ENCODE measurements at places on chromosomes 3 and 15.

DNA sequence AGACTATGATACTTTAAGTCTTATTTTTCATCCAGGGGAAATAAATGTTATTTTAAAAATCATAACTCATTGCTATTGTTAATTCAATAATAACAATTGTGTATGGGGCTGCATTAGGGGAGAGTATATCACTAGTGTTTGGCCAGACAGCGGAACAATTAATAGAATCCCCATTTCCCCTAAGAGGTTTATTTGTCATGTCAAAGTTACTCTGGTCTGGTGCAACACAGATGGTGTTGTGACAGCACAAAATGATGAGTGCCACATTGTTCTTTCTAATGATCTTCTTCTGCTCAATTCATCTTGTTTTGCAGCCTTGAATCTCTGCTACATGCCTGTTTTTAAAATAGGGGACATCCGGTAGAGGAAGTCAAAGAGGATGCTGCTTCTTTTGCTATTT, 351.6 kb downstream of the NSUN3 start:
- no peak for DNase-seq

DNA sequence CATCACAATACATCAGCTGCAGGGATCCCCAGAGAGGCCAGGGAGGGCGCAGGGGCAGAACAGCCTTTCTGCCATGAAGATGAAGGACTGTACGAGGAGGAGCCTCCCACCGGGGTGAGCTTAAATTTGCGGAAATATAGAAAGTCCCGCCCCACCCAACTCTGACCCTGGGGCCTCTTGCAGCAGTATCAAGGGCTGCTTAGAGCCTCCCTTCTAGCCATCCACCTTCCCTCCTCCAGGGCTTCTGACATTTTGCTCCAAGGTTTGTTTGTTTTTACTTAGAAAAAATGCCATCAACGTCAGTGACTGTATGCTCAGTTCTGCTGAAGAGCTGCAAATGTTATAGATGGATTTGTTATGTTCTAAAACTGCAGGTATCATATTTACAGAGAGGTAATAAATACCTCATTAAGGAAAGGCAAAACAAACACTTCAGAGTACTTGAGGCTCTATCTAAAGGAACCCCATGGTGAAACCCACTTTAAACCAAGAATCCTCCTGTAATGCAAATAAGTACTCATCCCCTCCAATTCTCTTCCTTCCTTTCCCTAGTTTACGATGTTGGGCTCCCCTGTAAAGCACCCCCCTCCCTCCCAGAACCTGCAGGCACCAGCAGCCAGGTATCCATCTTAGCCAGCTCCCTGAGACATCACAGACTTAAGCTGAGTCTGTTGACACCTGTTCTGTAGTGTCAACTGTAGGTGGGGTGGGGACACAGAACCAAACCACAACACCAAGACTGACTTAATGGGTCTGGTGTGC, 30.5 kb downstream of the RFTN1 start:
- DNase-seq = no peak

GRCh38 chr3:44501971-44502370, 24.5 kb upstream of the ZNF445 start:
- DNase-seq = no peak

- DNase-seq = no peak
Measured at GRCh38 chr3:149781211-149781610, 11.1 kb downstream of the ANKUB1 start.

DNA sequence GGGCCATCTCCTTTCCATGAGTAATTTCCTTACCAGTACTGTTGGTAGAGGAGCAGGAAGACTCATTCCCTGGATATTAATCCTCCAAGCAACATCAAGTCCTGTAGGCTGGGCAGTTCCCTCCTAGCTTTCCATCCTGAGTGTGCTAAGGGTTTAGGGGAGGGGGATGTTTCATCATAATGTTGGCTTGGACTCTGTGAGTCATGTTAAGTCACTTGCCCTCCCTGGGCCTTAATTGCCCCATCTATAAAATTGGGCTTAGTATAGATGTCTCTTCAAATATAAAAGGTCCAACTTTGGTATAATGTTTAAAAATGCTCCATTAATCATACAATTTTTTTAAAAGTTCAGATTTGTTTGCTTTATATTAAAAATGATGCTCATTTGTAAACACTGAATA, 52.7 kb downstream of the TLE3 start:
- DNase-seq = no peak

GRCh38 chr3:189589179-189589569, 42.0 kb upstream of the TP63 start:
- DNase-seq = no peak

GRCh38 chr3:153291059-153291685, 129.1 kb downstream of the RAP2B start:
- DNase-seq = no peak

DNA sequence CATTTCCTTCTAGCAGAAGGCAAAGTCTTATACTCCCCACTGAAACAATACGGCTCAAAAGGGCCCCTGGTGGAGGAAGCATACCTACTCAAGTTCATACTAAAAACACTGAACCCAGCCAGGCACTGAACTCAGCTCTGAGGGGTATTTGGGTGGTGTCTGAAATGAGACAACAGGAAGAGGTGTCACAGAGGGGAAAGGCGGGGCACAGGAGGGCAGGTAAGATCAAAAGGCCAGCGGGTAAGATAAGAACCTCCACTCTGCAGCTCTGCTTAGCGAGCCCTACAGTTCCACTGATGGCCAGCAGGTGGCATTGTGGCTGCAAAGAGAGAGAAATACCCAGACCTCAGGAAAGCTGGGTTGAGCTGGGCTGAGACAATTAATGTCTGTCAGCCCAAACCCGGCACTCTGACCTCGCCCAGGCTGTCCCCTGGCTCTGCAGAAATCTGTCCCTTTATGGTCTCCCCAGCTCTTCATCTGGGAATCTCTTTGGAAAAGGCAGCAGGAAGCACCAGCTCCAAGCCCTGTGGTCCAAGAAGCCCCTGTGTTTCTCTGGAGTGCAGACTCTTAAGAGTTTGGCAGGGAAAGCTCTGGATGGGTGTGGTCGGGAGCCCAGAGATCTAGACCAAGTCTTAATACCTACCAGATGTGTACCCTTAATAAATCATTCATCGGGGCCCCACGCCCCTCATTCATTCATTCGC, 8.4 kb downstream of the MFGE8 start:
- DNase-seq = peak; percentile 77

- DNase-seq = no peak
Measured at GRCh38 chr15:75456710-75457109, 5.2 kb upstream of the SIN3A start.

- no peak for DNase-seq
Measured at GRCh38 chr3:10457560-10457959, 47.8 kb downstream of the ATP2B2 start.

- no peak for DNase-seq
Measured at GRCh38 chr3:194565597-194566190, 67.5 kb downstream of the TMEM44 start.

DNA sequence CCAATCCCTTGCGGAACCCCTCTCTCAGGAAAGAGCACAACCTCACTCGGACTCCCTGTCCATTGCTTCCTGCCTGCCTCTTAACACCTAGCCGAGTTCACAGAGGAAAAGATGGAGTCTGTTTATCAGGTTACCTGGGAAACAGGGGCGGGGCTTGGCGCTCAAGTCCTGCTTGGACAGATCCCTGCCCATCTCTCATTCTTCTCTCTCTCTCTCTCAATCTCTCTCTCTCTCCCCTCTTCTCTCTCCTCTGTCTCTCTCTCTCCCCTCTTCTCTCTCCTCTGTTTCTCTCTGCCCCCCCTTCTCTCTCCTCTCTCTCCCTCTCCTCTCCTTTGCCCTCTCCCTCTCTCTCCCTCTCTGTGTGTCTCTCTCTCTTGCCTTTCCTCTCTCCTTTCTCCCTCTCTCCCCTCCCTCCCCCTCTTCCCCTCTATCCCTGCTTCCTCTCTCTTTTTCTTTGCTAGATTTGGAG, at the start of gene EFHB:
EFHB (minus strand) TSS at position 120 of the 469 bp plus-strand sequence. CDS start 199 bp downstream, outside the sequence.
- no peak for DNase-seq

DNA sequence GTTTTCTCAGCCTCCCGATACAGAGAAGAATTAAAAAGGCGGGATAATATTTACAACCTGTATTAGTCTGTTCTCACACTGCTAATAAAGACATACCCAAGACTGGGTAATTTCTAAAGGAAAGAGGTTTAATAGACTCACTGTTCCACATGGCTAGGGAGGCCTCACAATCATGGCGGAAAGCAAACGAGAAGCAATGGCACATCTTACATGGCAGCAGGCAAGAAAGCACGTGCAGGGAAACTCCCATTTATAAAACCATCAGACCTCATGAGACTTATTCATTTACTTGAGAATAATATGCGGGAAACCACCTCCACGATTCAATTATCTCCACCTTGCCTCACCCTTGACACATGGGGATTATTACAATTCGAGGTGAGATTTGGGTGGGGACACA, 27.5 kb upstream of the RPL39L start:
- DNase-seq = no peak

GRCh38 chr3:54966979-54967378, 39.1 kb upstream of the LRTM1 start:
- no peak for DNase-seq

- no peak for DNase-seq
Measured at GRCh38 chr15:35678774-35679173, 132.8 kb upstream of the DPH6 start.

DNA sequence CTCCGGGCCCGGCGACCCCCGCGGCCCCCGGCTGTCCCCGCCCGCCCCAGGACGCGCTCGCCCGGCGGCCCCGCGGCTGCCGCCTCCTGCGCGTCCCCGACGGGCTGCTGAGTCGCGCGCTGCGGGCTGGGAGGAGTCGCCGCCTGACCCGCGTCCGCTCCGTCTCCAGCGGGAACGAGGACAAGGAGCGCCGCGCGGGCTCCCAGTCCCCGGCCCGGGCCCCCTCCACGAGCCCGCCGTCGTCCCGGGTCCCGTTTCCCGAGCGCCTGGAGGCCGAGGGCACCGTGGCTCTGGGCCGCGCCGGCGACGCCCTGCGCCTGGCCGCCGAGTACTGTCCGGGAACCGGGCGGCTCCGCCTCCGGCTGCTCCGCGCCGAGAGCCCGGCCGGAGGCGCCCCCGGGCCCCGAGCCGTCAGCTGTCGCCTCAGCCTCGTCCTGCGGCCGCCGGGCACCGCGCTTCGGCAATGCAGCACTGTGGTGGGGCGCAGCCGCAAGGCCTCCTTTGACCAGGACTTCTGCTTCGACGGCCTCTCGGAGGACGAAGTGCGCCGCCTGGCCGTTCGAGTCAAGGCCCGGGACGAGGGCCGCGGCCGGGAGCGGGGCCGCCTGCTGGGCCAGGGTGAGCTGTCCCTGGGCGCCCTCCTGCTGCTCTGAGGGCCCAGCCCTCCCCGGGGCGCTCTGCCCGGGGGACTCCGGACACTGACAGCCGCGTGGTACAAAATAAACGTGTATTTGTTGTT, 1.5 kb downstream of the C2CD4A start:
- DNase-seq = no peak

- no peak for DNase-seq
Measured at GRCh38 chr3:145692751-145693150, 468.2 kb downstream of the PLOD2 start.

DNA sequence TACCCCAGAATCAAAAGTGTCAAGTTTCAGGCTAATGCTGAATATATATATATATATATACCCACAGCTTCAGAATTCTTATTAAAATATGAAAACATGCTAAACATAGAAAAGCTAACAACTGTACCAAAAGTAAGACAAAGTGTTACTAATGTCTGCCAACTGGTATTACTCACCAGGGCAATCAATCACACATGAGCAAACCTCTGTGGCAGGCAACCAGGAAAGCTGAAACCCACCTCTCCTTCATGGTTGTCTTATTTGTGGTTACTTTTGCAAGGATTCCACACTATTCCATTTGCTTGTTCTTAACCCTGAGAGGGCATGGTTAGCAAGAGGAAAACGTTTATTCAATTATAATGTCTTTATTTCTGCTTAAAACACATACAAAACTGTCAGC, 512.3 kb upstream of the MDFIC2 start:
- no peak for DNase-seq

GRCh38 chr3:99965077-99965476, 147.4 kb downstream of the CMSS1 start:
- no peak for DNase-seq

DNA sequence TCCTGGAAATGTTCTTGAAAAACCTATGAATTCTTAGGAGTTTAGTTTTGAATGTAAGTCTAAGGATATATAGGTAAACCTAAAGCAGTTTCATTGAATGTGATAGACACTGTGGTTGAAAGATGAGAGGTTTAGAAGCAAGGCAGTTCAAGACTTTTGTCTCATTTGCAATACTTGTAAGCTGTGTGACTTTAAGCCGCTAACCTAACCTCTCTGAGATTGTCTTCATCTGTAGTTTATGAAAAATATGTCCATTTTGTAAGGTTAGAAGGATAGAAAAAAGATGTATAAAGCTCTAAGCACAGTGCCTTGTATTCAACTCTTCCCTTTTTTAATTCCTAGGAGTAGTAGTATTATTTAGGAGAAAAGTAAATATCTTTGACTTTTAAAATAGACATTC, 306.6 kb upstream of the ARRDC4 start:
- DNase-seq = no peak

DNA sequence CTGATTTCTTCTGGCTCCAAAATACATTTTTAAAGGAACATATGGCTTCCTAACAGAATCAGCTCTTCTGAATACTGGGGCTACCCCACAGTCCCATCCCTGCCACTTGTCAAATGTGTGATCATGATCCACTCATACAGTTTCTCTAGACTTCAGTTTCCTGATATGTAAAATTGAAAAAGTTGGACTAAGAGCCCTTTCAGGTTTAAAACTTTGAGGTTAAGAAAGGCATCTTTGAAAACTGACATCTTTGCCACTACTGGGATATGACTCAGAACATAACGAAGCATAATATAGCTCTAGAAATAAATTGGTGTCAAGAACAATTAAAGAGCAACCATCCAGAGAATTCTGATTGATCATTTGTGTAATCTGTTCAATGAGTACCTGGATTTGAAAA, 248.3 kb downstream of the IL5RA start:
- no peak for DNase-seq

- DNase-seq = no peak
Measured at GRCh38 chr3:101303089-101303731, 17.2 kb downstream of the IMPG2 start.

DNA sequence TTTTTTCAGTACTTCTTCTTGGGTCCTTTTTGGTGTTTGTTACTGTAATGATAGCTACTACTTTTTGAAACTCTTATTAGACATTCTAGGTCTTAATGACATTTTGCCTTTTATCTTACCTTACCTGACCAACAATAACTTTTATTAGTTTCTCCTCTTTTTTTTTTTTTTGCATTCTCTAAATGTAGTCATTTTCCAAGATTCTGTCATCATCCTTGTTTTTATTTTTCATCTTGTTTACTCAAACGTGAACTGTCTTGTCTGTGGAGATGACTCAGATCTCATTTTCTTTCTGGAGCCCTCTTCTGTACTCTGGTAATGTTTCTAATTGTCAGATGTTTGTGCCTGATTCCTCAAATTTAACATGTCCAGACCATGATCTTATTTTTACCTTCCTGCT, 2.9 kb downstream of the ABHD5 start:
- no peak for DNase-seq

DNA sequence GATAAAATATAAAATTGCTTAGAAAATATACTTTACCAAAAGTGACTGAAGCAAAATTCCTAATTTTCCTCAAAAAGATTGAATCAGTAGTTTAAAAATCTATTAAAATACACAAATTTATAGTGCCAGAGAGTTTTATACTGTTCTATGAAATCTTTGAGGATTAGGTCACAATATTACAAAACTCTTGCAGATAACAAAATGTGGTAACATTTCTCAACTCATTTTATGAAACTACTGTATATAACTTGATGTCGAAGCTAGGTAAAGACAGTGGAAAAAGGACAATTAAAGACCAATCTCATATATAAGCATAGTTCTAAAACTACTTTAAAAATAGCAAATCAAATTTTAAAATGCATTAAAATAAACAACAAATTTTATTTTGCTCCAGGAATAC, 15.9 kb downstream of the VEPH1 start:
- no peak for DNase-seq

GRCh38 chr15:77107531-77108355, 36.8 kb upstream of the TSPAN3 start:
- peak; percentile 31 for DNase-seq
